ENCODE measurements at places on chromosomes 6 and 20.

DNA sequence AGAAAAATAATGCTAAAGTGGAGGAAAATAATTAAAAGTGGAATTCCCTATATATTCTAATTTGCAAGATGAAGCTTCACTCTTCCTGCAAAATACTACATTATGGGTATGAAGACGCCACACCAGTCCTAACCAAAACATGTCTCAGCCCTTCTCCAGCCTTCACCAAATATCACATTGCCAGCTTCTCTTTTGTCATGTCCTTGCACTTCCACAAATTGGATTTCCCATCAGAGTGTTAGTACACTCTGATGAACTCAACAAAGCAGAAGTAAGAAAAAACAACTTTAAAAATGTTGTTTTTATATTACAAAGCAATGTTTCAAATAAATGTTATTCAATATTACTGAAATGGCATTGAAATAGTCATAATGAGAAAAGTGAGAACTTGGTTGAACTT, 62.4 kb upstream of the RNF146 start:
- no peak for DNase-seq

GRCh38 chr6:158837684-158838625, 18.8 kb upstream of the EZR start:
- no peak for DNase-seq

GRCh38 chr6:1088492-1089001, 223.4 kb upstream of the FOXQ1 start:
- DNase-seq = no peak

DNA sequence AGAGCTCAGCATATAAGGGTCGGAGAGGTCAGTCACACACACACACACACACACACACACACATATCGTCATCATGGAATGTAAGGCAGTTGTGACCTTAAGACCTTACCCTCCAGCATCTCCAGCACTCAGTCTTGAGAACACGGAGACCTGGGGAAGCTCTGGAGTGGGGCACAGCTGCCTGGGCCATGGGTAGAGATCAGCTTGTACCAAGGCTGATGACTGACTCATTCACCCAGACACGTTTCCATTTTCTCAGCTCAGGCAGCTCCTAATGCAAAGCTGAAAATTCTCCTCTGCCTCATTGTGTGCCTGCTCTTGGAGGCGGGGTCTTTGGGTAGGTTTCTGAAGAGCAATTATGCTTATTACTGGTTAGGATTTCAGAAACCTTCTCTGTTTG, 38.3 kb upstream of the PDYN start:
- no peak for DNase-seq

Data from activated CD4-positive, alpha-beta T cell treated with anti-CD3 and anti-CD28 coated beads, Interleukin-2, amount 10 ng/mL, durations not matched to agents 24 days and 14 days (primary cell).